GDM1 (cell line): ENCODE measurements at places on chromosomes 3 and 15.

DNA sequence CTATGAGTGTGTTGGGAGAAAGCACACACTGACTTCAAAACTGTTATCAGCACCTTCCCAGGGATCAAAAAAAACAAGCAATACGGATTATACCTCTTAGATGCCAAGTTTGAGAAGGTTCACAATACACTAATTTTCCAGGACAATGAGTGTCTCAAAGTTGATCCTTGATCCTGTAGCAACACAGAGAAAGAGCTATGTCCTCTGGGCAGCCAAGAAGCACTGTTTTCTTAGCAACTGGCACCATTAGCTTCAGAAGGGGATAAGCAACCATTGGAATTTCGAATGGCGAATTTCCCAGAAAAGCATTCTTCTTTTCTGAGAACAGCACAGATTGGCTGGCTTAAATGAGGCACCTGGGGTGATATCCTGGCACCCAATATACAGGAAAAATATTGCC is 270.3 kb upstream of the RORA start:
- DNase-seq = no peak

GRCh38 chr15:63997715-63998442 is 48.4 kb downstream of the DAPK2 start:
- DNase-seq = no peak

GRCh38 chr3:76873532-76874242 is 166.2 kb upstream of the ROBO2 start:
- no peak for DNase-seq

DNA sequence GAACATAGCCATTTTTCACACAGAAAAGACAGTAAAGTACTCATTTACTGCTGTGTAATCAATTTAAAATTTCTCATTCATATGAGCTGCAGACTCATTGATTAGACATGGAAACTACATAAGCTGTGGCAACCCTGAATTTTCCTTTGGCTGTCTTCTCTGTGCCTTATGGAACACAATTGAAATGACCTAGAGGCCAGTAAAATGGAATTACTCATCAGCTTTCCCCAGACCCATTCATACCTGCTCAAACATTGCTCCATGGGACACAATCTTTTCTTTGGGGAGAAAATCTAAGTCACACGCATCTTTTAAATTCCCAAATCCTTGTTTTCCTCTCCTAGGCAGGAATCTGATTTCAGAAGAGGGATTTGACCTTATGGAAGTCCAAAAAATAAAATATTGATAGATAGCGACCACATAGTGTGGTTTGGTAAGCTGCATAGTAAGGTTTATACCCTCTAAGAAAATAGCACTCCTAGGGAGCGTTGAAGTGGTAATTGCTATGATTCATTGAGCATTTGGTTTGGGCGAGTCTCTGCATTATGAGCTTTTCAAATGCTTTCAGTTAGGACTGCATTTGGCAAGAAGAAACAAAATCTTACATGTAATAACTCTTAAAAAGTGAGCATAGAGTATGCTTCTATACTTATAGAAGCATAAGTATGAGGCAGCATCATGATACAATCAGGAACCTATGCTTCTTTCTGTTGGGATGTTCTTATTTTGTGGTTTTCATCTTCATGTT is 243.4 kb upstream of the GADL1 start:
- no peak for DNase-seq

GRCh38 chr3:135456108-135456790 is 509.3 kb upstream of the PPP2R3A start:
- no peak for DNase-seq

DNA sequence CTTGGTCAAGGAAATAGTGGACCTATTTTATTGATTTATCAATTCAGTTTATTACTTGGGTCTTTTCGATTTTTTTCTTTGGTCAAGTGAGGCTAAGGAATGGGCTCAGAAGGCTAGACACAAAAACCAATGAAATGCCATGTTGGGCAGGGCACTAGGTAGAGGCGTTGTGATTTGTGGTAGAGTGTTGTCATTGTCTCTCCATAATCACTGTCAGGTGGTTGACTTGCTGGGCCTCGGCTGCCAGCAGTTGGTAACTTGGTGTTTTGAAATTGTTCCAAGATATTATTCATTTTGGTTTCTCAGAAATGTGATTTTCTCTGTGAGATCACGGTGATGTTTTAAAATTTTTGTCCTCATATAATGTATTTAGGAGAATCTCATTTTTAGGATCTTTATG is 173.6 kb downstream of the KLHL25 start:
- no peak for DNase-seq

GRCh38 chr15:26382444-26383072 is 390.3 kb downstream of the GABRB3 start:
- no peak for DNase-seq

- DNase-seq = no peak
Observed at GRCh38 chr15:61275451-61275850, 46.3 kb upstream of the RORA start.

DNA sequence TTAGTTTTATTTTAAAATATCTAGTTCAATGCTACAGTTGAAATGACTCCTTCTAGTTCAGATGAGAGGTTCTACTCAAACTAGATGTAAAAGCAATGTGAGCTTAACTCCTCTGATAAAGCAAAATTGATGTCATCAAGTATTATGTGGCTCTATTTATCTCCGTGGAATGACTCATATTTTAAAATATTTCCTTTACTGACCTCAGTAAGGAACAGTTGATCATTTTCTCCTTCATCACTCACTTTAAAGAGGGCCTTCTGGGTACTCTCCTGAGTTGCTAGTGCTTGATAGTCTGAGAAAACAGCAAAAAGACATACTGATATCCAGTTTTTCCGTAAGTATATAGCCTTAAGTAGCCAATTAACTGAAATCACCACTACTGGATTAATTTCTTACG is 1099.3 kb downstream of the ROBO2 start:
- DNase-seq = no peak

DNA sequence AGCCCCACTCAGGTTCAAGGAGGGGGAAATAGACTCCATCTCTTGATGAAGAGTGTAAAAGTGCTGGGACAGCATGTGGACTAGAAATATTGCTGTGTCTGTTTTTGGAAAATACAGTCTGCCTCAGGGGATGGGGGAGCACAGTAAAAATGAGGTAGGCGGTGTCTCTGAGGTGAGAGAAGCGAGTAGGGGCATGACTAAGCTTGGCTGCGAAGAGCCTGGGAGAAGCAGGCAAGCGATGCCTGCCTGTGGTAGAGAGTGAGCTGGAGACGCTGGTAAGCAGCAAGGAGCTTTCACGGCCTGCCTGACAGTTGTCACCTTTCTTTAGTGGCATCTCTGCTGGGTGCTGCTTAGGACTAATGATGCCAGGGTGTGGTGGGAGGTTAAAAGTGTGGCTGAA is 49.0 kb upstream of the DCLK3 start:
- no peak for DNase-seq

- DNase-seq = no peak
Observed at GRCh38 chr3:11638495-11639358, 5.0 kb downstream of the VGLL4 start.

GRCh38 chr3:82194870-82195269 is 433.4 kb upstream of the GBE1 start:
- no peak for DNase-seq

- no peak for DNase-seq
Observed at GRCh38 chr3:102415553-102415952, 19.3 kb upstream of the ZPLD1 start.

- no peak for DNase-seq
Observed at GRCh38 chr15:35937380-35937779, 391.4 kb upstream of the DPH6 start.

DNA sequence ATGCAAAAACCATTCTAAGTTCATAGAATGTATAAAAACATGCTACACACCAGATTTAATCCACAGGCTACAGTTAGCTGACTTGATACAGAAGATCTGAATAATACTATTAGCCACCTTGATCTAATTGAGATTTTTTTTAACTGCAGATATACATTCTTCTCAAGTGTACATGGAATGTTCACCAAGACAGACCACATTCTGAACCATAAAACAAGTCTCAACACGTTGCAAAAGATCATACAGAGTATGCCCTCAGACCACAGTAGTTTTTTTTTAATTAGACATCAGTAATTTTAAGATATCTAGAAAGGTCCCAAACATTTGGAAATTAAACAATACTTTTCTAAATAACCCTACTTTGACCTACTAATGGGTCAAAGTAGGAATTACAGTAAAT is 83.3 kb downstream of the FGF7 start:
- peak; percentile 0 for DNase-seq

GRCh38 chr3:101573449-101574387 is at the start of gene PCNP:
Gene PCNP, plus strand, starts transcription at chr3:101574180. Its CDS starts 36 bp downstream, at chr3:101574216.
- DNase-seq = peak; percentile 97

GRCh38 chr15:81221449-81221848 is 24.8 kb downstream of the IL16 start:
- no peak for DNase-seq

GRCh38 chr15:85404918-85405866 is 24.8 kb downstream of the AKAP13 start:
- no peak for DNase-seq

DNA sequence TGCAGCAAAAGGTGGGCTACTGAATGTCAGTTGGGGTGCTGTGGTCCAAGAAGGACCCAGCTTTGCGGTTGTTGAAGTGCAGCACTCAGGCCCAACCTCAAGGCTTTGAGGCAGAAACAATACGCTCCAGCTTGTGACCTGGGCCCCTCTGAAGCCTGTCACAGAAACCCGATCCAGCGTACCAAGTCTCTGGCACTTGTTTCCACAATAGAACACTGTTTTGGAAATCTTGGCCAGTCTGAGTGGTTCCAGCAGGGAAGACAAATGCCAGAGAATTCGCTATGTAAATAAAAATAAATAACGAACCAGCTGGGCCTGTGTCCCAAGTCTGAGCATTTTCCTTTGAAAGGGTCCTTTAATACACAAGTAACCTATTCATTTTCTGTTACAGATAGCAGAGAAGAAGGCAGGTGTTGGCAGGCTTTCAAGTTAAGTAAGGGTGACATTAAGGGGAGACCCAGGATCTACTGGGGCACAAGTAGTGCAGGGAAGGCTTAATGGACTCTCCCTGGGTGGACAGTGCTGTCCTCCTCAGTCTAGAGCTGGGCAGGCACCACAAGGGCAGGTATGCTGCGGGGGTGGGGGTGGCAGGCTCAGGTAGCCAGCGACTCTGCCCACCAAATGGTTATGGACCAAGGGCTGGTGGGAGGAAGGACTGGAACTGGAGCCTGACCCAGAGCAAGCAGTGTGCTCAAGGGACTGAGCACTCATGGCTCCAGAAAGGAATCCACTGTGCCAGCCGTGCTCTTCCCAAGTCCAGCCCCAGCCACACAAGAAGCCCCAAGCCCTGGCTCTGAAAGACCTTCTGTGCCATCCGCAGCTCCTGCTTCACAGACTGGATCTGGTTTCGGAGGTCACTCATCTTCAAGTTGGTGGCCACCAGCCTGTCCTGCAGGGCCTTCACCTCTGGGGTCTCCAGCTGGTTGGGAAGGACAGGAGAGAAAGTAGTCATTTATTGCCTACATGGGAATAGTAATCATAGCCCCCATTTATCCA is 26.3 kb downstream of the CCDC13 start:
- DNase-seq = no peak

DNA sequence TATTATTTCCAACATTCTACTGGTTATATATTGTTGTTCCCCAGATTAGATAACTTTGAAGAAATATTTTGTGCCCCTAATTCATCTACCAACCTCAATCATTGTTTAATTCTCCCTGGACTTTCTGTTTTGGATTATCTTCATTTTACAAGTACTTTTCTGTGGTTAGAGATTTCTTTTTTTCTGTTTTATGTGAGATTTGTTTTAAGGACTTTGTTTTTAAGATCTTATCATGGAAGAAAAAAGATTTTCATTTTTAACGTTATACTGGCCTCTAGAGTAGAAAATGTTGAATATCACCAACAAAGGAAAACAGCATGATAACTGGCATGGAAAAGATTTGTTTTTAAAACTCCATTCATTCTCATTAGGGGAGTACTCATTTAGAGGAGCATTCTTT is 210.9 kb upstream of the KCNMB2 start:
- DNase-seq = no peak

DNA sequence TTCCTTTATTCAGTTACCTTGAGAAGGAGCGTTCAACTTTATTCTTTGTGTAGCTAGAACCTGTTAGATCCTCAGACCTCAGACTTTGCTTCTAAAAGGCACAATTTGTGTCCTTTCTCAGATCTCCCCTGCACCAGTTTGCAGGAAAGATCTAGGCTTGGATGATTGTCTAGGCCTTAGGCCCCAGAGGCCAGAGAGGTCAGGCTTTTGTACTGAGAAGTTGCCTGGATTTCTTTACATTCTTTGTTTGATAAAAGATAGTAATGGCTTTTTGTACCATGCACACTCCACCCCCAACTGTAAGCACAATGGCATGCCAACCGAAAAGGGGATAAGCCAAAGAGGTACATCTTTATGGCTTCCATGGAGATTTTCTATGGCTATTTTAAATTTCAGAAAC is 719.6 kb upstream of the NR2F2 start:
- DNase-seq = no peak

- no peak for DNase-seq
Observed at GRCh38 chr3:185979721-185980121, 41.9 kb upstream of the TRA2B start.

- DNase-seq = no peak
Observed at GRCh38 chr3:152356870-152357276, 88.1 kb downstream of the MBNL1 start.

GRCh38 chr15:97729270-97729669 is 231.2 kb upstream of the ARRDC4 start:
- no peak for DNase-seq

DNA sequence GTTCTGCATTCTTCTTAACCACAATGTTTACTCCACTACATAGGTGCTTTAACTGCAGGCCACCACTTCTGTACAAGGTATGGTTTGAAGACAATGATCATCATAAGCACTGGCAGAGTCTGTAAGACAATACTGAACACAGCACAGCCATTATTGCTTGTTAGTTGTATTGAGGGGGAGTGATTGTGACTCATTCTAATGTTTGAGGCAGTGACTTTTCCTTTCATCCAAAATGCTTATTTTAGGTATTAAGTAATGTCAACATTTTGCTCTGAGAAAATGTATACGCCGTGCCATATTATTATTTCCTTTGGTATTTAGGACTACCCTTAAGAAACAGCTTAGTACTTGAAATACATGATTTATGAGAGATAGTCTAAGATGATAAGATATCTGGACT is 618.2 kb upstream of the ZNF717 start:
- no peak for DNase-seq

GRCh38 chr3:16171825-16172224 is 2.7 kb upstream of the GALNT15 start:
- no peak for DNase-seq

- no peak for DNase-seq
Observed at GRCh38 chr3:25558121-25558520, 106.6 kb downstream of the TOP2B start.

- DNase-seq = no peak
Observed at GRCh38 chr3:178156301-178156700, 379.9 kb upstream of the KCNMB2 start.

DNA sequence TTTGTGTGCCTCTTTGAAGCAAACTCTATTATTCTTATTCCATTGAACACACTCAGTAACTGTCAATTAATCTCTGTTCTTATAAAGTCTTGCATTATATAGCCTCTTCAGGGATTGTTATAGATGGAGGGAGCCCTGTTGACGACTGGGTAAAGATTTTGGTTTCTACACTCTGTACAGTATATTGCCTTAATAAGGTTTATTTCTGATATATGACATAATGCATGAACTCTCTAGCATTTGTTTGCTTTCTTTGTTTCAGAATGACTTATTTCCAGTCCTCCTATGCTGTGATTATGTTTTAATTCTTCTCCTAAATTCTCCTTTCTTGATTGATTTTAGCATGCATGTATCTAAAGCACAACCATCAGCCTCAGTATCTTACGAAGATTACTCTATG is 494.9 kb downstream of the DIPK2A start:
- no peak for DNase-seq

- DNase-seq = no peak
Observed at GRCh38 chr15:58293622-58294550, 137.9 kb upstream of the LIPC start.

GRCh38 chr3:129239991-129240390 is 9.4 kb upstream of the COPG1 start:
- no peak for DNase-seq
